ENCODE measurements at places on chromosomes 1 and 21.
A peak's percentile ranks its signal among the peaks of the same experiment; 100 is the strongest.

DNA sequence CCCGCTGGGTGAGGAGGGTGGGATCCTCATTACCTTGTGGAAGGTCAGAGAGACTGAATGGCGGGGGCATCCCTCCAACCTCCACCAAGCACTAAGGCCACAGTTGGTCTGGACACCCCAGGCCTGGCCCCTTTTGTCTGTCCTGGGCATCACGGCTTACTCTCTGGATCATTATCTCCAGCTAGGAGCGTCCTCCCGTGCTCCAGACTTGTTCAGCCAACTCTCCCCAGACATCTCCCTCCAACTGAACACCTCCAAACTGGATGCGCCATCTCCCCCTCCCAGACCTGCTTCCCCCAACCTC lies 7.3 kb upstream of the GJB5 start:
- H3K36me3 ChIP-seq, result no peaks in the 10 kb centered on the region
- H3K4me3 ChIP-seq, result no peak overlapping the region

- H3K36me3 ChIP-seq, result no peaks in the 10 kb centered on the region
- no peaks in the 10 kb centered on the region for H3K4me1 ChIP-seq
- H3K27me3 ChIP-seq, result no peaks in the 10 kb centered on the region
- H3K4me3 ChIP-seq, result no peak overlapping the region
- H3K27ac ChIP-seq, result no peak overlapping the region
- DNase-seq, result no peak
Observed at GRCh38 chr1:195915826-195916225, 692.4 kb downstream of the KCNT2 start.

- H3K4me1 ChIP-seq, result peaks cover 28% of the 10 kb centered on the region
- no peaks in the 10 kb centered on the region for H3K27me3 ChIP-seq
- no peak for DNase-seq
- H3K36me3 ChIP-seq, result peaks cover 6% of the 10 kb centered on the region
- no peak overlapping the region for H3K27ac ChIP-seq
Observed at GRCh38 chr1:75727571-75727970, 3.1 kb downstream of the ACADM start.

DNA sequence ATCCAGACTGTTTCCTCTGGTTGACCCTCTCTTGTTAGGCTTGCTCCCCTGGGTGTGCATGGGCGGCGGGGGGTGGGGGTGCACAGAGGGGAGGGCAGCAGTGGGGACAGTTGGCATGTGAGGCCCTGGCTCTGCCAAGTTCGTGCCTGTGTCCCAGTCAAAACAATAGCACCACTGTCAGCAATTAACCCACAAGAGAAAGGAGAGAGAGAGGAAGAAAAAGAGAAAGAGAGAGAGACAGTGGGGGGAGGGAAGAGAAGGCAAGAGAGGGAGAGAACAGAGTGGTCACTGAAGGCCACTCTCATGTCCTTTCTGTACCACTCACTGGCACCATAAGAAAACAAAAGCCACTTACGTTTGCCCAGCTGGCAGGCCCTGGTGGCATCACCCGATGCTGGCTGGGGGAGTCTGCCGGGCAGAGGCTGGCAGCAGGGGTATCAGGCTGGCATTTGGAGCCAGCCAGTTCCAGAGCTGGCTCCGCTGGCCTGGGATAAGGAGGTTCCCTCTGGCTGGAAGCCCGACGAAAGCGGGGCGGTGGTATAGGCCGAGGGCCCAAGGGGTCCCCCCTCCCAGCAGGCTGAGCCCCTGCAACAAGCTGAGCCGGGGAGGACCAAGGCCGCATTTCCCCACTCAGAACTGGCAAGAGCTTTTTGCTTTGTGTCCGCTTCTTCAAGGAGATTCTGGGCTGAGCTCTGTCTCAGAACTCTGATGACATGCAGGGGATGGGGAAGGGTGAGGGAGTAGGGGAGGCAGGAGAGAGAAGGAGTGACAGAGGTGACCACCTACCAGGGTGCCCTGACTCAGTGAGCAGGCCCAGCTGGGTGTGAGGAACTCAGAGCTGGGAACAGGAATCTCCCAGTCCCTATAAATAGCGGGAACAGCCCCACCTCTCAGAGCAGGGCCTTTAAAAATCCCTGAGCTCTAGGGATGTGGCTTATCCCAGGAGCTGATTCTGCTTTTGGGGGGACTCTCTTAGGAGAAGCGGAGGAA lies 27.9 kb downstream of the PIK3C2B start:
- no peaks in the 10 kb centered on the region for H3K27me3 ChIP-seq
- no peak for DNase-seq

GRCh38 chr21:36384885-36385232 lies 333 bp upstream of the CHAF1B start:
- H3K4me1 ChIP-seq, result peaks cover 17% of the 10 kb centered on the region
- H3K27ac ChIP-seq, result no peak overlapping the region
- DNase-seq, result no peak
- peak overlapping the region; percentile 15 for H3K4me3 ChIP-seq
- H3K36me3 ChIP-seq, result peaks cover 35% of the 10 kb centered on the region
- H3K27me3 ChIP-seq, result no peaks in the 10 kb centered on the region

DNA sequence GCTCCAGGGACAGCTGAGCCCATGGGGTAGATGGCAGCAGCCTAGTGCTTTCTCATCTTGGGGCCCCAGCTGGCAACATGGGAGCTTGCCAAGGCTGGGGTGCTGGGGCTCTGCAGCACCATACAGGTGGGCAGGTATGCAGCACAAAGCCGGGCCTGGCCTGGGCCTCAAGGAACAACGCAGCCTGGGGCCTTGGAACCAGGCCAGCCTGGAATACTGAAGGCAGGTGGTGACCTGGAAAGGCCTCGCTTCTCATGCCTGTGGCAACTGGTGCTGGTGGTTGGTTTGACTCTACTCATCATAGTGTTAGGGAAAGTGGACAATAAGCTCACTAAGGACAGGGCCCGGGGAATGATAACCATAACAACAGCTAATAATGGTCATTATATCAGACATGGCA lies 27.0 kb upstream of the SDHB start:
- no peaks in the 10 kb centered on the region for H3K36me3 ChIP-seq
- H3K4me3 ChIP-seq, result no peak overlapping the region
- H3K4me1 ChIP-seq, result no peaks in the 10 kb centered on the region

- no peaks in the 10 kb centered on the region for H3K27me3 ChIP-seq
- no peaks in the 10 kb centered on the region for H3K36me3 ChIP-seq
- no peak for DNase-seq
- H3K4me1 ChIP-seq, result no peaks in the 10 kb centered on the region
- H3K4me3 ChIP-seq, result no peak overlapping the region
Observed at GRCh38 chr1:60448850-60449249, 375.3 kb upstream of the C1orf87 start.

DNA sequence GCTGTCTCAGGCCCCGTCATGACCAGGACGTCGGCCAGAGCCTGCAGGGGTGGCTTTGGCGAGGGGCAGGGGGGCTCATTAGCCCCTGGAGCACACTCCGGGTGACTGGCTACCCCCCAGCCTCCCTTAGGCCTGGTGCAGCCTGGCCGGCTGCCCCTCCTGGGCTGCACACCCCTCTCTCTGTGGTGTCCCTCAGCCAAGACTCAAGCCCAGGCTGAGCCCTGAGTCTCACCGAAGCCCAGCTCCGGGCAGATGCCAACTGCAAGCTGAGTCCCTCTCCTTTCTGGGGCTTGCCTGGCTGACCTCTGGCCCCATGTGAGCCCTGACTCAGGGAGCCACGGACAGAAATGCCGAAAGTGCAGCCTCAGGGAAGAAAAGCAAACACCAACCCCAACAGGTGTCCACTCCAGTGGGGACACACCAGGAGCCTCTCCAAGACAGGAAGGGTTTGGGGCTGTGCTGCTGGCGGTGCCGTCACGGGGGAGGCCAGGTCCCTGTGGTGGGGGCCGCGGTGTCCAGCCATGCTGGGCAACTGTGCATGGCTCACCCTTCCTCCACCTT lies 5.3 kb upstream of the IBA57 start:
- no peaks in the 10 kb centered on the region for H3K27me3 ChIP-seq
- peaks cover 31% of the 10 kb centered on the region for H3K4me1 ChIP-seq
- no peak overlapping the region for H3K27ac ChIP-seq
- no peaks in the 10 kb centered on the region for H3K36me3 ChIP-seq

DNA sequence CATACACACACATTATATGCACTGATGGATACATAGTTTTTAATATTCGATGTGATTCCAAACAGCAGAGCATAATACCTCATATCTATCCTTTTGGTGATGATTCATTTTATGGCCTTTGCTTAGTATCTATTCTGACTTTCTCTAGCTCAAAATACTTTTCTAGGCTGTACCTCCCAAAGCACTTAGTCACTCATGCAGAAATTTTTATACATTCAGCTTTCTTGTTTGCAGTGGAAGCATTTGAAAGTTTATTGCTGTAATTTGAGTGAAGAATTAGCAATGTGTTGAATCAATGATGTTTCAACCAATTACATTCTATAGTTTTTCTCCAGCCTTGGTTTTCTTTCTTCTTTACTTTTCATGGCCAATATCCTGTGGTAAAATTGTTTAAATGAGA lies 66.7 kb downstream of the LBR start:
- no peak overlapping the region for H3K4me3 ChIP-seq
- H3K4me1 ChIP-seq, result no peaks in the 10 kb centered on the region
- H3K27ac ChIP-seq, result no peak overlapping the region
- no peak for DNase-seq
- H3K27me3 ChIP-seq, result peaks cover 6% of the 10 kb centered on the region

GRCh38 chr1:38114241-38115026 lies 67.8 kb upstream of the POU3F1 start:
- DNase-seq, result peak; percentile 24
- peaks cover 3% of the 10 kb centered on the region for H3K4me1 ChIP-seq
- no peak overlapping the region for H3K4me3 ChIP-seq
- peaks cover 5% of the 10 kb centered on the region for H3K27me3 ChIP-seq
- H3K27ac ChIP-seq, result no peak overlapping the region
- H3K36me3 ChIP-seq, result no peaks in the 10 kb centered on the region

DNA sequence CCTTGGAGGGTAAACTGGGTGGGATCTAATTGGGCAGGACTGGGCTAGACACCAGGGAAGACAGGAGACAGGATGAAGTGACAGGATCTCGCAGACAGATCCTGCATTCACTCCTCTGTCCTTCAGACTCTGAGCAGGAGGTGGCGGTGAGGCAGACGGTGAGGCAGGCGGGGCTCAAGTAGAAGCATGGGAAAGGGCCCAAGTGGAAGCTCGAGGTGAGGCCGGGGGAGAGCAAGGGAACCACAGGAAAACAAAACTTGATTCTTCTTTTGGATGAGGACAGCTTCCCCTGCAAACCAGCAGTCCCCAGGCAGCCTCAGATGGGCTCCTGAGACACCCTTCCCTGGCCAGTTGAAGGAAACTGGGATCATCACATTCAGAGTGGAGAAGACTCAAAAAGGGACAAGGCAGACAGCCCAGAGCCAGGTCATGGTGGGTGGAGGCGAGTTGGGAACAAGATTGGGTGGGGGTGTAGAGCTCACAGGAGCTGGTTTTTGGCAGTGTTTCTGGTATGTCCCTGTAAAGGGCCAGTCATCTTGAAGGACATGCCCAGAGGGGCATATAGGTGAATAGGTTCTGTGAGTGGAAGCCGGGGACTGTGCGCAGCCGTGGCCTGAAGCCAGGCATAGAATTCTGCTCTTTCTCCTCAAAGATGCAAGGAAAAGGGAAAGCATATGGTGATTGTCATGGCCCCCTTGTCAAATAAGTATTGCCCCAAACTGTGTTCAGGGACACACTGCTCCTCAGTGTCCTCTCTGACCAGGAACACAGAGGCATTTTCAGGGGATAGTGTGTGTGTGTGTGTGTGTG lies 18.0 kb downstream of the INKA2 start:
- H3K4me3 ChIP-seq, result no peak overlapping the region
- H3K4me1 ChIP-seq, result peaks cover 16% of the 10 kb centered on the region
- H3K27ac ChIP-seq, result no peak overlapping the region
- H3K36me3 ChIP-seq, result peaks cover 11% of the 10 kb centered on the region

- no peak overlapping the region for H3K4me3 ChIP-seq
- H3K27me3 ChIP-seq, result no peaks in the 10 kb centered on the region
- H3K4me1 ChIP-seq, result no peaks in the 10 kb centered on the region
Observed at GRCh38 chr1:243550276-243550675, 294.4 kb downstream of the SDCCAG8 start.

DNA sequence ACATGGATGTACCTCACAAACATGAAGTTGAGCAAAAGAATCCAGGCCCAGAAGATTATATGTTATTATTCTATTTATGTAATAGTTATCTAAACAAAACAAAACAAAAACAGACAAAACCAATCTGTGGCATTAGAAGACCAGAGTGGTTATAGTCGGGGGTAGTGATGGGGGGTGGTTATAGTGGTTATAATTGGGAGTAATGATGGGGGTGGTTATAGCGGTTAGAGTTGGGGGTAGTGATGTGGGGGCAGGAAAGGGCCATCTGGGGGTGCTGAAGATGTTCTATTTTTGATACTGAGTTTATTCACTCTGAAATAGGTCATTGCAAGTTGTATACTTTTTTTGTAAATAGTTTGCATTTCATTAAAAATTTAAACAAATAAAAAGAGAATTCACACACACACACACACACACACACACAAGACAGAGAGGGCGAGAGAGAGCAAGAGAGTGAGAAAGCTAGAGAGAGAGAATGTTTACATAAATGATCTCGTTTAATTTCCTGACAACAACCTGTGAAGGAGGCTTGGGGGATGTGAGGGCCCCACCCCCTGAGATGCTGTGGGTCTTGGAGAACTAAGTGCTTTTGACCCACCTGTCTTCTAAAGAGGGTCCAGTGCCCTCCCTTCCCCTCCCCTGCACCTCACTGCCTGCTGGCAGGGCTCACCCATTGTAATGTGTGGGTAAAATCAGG lies 37.4 kb downstream of the RHOU start:
- H3K4me3 ChIP-seq, result no peak overlapping the region
- no peak overlapping the region for H3K27ac ChIP-seq
- DNase-seq, result no peak
- peaks cover 6% of the 10 kb centered on the region for H3K4me1 ChIP-seq
- no peaks in the 10 kb centered on the region for H3K36me3 ChIP-seq

DNA sequence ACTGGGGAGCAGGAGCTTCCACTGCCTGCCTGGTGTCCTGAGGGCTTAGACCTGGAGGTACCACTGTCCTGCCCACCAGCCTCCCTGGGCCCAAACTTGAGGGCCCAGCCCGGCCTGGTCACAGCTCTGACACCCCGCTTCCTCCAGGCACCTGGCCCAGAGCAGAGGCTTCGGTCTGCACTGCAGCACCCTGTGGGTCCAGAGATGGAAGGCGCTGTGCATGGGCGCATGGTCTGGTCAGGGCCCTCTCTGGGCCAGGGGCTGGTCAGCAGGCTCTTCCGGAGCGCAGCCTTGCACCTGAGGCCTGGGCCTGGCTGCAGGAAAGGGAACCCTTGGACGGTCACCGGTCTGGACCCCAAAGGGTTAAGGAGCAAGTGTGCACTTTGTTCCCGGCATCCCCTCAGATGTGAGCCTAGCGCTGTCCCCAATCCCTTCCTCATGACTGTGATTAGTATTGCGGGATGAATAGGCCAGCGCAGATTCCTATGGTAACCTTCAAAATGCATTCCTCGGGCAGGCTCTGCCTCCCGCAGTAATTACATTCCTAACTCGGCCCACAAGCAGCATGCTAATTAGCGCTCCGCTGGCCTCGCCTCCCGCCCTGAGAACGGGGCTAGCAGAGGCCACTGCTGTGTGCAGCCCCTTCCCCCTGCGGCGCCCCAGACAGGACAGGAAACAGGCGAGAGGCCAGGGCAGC lies 36.3 kb downstream of the PRDM16 start:
- no peak overlapping the region for H3K27ac ChIP-seq
- no peak for DNase-seq
- no peaks in the 10 kb centered on the region for H3K4me1 ChIP-seq
- no peaks in the 10 kb centered on the region for H3K27me3 ChIP-seq
- no peaks in the 10 kb centered on the region for H3K36me3 ChIP-seq

Data from activated CD4-positive, alpha-beta T cell treated with anti-CD3 and anti-CD28 coated beads for 36 hours (primary cell).